ENCODE measurements at places on chromosomes 4 and X. TPM values are rescaled to one million over a fixed set of nuclear protein-coding genes. Genes with fewer than 3 reads are reported as not detected.

- DNase-seq: no peak
These were observed 135.9 kb downstream of the SLC4A4 start for GRCh38 chr4:71474731-71475130.

Gene ANAPC10
- 22.4 TPM for total RNA-seq

GRCh38 chrX:2712890-2713840, 22.1 kb downstream of the CD99 start:
- DNase-seq: no peak

Gene CLDN22
- total RNA-seq: not detected

Measured in IMR-90 (cell line).